ENCODE measurements at places on chromosomes 3 and 15. TPM values are rescaled to one million over a fixed set of nuclear protein-coding genes. Genes with fewer than 3 reads are reported as not detected.

CNTN6 gene
- total RNA-seq, result not detected

KNG1 gene
- total RNA-seq, result not detected

IQCF5 gene
- not detected for total RNA-seq

IMPG2 gene
- under 0.01 TPM for total RNA-seq

RTP4 gene
- total RNA-seq, result 1.6 TPM

KCNMB2 gene
- not detected for total RNA-seq

TM4SF1 gene
- 408 TPM for total RNA-seq

NSMCE3 gene
- 9.0 TPM for total RNA-seq

TXNRD3 gene
- total RNA-seq, result 15.9 TPM

IQCH gene
- 2.2 TPM for total RNA-seq

PPP1R14D gene
- total RNA-seq, result not detected

CD200R1L gene
- not detected for total RNA-seq

Data from MG63 (cell line).